ENCODE measurements at places on chromosomes 1 and 21.

DNA sequence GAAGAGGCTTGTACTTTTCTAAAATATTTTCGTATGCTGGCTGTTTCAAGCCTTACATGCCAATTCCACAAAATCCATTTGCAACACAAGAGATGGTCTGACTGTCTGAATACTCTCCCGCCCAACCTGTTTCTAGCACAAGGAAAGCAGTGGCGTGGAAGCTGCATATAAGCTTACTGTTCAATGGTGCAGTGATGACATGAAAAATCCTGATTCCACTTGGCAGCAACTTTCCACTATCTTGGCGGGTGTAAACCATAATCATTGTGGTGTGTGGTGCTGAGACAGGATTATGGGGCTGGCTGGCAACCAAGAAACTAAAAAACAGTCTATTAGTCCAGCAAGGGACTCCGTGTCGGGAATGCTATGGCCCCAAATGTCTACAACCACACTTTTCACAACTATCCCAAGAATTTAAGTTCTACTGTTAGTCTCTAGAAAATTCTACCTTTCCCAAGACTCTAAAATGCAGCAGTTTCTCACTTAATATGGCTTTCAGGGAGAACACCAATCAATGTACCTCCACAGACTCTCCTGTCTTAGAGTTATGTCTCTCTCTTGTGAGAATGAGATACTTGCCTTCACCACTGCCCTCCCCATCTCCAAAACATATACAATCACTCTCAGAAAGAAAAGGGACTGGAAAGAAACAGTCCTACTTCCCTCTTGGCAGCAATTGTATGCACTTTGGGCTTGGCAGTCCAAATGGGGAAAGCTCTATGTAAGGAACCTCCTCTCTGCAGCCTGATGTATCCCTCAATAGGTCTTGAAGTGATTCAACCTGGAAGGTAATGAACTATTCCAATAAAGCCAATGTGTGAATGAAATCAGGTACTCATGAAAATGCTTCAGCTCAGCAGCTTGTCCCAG lies 9.5 kb downstream of the COLGALT2 start:
- DNase-seq, result no peak

- DNase-seq, result peak; percentile 72
Observed at GRCh38 chr1:31764312-31765040, at the start of gene ADGRB2. TSS of gene ADGRB2 (minus strand) at chr1:31764340. CDS start at chr1:31757221, 7,119 bp downstream.

- DNase-seq, result peak; percentile 71
Observed at GRCh38 chr1:41416552-41417334, 55.5 kb downstream of the FOXO6 start.

- no peak for DNase-seq
Observed at GRCh38 chr1:189141056-189141455, 1336.6 kb downstream of the BRINP3 start.

DNA sequence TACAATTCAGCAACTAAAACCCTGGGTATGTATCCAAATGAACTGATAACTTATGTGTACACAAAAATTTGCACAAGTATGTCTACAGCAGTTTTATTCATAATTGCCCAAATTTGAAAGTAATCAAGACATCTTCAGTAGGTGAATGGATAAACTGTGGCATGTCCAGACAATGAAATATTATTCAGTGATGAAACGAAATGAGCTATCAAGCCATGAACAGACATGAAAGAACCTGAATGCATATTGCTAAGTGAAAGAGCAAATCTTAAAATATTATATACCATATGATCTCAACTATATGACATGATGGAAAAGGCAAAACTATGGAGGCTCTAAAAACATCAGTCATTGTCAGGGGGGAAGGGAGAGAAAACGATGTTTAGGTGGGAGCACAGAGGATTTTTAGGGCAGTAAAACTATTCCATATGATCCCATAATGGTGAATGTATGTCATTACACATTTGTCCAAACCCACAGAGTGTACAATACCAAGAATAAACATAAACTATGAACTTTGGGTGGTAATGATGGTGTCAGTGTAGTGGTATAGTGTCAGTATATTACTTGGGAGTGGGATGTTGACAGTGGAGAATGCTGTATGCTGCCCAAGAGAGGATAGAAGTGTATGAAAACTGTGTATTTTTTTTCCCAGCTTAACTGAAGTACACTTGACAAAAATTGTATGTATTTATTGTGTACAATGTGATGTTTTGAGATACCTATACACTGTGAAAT lies 92.8 kb upstream of the PPP2R5A start:
- no peak for DNase-seq

DNA sequence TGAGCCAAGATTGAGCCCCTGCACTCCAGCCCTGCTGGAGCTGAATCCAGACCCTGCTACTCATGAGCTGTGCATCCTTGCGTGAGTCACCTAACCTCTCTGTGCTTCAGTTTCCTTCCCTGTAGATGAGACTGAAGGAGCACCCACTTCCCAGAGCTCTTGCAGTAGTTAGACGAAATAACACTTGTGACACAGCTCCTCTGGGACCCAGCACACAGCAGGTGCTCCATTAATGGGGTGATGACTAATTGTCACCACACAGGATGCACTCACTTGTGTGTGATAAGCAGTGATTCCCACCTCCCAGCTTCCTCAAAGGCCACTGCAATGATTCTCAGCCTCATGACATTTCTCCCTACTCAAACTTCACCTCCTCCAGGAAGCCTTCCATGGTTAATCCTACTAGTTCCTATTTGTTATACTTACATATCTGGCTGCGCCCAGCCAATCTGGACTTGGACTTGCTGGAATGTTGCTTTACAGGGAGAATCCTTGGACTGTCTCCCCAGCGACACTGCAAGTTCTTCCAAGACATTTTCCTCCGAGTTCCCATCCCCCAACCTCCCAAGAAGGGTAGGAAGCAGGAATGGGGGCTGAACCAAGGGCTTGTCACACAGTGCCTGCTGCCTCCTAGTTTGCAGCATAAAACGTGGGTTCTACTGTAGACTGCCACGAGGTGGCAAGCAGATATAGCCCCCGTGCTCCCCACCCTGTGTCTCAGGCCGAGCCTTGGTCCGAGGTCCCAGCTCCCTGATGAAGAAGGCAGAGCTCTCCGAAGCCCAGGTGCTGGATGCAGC lies 17.2 kb downstream of the DRAXIN start:
- peak; percentile 41 for DNase-seq

DNA sequence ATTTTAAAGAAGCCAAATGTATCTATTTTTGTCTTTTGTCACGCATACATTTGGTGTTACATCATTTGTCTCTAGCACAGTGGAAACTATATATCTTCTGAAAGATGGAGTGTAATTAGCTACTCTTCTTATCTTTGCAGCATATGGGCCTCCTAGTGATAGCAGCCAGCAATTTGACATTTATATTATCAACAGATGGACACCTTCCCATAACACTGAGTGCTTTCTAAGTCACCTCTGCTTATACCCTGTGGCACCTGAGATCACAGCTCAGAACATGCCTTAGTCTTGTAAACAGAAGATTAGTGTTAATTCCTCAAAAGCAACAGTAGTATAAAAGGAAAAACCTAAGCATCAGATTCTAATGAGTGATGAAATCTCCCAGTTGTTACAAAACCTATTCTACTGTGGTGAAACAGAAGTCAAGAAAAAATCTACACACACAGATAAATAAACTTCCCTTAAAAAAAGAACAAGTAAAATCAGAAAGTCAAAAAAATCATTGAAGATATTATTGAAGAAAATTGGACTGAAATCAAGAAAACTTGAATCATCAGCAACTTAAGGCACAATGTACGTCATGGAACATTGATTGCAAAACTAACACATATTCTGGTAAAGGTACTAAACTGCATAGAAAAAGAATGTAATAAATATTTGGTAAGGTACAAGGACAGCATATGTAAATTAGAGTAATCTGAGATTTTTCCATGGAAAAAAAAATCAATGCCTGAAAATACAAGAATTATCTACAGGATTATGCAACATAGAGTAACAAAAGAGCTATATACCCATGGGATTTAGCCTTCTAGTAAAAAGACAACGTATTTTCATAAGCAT lies 61.7 kb downstream of the KCNT2 start:
- DNase-seq, result no peak

DNA sequence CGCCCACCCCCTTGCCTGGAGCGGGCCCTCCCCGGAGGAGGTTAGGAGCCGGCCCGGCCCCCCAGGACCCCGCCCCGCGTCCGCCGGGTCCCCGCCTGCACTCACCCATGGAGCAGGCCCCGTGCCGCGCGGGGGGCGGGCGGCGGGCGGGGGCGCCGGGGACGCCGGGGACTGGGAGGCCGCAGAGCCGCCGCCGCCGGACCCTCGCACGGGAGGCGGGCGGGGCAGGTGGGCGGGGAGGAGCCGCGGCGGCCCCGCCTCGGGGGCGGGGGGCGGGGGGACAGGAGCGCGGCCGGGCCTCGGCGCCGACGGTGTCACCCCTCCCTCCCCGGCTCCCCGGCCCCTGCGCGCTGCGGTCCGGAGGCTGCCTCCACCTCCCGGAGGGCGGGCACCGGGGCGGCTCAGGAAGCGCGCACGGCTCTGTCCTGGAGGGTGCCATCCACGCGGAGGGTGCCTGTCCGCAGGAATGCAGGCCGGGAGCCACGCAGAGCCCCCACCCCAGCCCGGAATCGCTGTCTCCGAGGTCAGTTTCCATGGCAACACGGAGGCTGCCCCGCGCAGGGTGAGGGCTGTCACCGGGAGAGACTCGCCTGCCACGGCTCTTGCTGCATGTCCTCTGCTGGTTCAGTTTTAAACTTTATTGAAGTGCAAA lies 5.9 kb upstream of the PLEKHG5 start:
- DNase-seq, result peak; percentile 61

- peak; percentile 30 for DNase-seq
Observed at GRCh38 chr1:235050911-235051360, 77.7 kb downstream of the TOMM20 start.

Measured in NAMALWA (cell line).